Glutamatergic neuron (in vitro differentiated cells): ENCODE measurements at places on chromosomes 5 and 9.

DNA sequence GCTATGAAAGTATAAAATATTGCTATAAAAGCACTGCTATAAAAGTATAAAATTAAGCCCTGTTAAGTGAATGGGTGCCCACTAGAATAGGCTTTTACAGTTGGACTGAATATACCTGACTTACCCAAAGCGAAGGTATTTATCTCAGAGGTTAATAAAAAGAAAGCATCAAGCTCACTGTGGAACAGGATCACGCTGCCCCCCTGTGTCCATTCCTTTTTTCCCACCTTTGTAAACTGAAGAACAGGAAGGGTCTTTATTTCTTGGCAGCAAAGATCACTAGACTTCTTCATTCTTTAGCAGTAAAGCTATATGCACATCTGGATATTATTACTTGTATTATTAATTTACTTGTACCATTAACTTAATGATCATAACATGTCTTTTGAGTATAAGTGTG is 22.1 kb upstream of the PLPP6 start:
- peak; percentile 27 for DNase-seq

DNA sequence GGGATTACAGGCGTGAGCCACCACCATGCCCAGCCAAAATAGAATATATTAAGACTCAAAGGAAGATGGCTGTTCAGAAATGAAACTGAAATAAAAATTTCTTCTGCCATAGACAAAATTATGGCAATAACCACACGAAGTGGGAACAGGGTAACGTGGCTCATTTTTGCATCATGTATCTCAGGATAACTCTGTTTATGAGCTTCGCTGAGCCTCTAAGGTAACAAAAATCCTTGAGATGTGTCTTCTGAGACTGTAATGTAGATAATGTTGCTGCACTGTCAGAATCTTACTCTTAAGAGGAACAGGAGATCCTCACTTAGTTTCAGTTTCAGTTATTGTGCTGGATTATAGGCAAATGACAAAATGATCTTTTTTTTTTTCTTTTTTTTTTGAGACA is 153.8 kb downstream of the GOLPH3 start:
- no peak for DNase-seq

GRCh38 chr9:4301971-4302427 is 2.1 kb upstream of the GLIS3 start:
- DNase-seq, result no peak

DNA sequence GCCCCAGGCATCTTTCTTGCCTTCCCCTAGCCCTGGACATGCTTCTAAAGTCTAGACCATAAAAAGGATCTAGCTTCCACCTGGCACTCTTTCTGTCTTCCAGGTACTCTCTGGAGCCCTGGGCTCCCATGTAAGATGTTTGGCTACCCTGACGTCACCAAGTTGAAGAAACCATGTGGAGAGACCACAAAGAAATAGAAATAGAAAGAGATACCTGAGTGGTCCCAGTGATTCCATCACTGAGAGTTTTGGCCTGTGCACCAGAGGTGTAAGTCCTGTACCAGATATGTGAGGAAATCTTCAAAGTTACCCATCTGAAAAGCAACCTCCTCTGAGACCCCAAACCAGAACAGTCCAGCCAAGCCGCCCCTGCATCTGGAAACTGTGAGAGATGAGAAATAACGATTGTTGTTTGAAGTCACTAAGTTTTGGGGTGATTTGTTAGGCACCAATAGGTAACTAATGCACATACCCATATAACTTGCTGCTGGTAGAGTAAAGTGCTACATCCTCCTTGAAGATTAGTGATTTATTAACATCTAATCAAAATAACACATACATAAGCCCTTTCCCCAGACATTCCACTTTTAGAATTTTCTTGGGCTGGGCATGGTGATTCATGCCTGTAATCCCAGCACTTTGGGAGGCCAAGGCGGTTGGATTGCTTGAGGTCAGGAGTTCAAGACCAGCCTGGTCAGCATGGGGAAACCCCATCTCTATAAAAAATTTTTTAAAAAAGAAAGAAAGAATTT is 85.7 kb upstream of the LHFPL2 start:
- no peak for DNase-seq

DNA sequence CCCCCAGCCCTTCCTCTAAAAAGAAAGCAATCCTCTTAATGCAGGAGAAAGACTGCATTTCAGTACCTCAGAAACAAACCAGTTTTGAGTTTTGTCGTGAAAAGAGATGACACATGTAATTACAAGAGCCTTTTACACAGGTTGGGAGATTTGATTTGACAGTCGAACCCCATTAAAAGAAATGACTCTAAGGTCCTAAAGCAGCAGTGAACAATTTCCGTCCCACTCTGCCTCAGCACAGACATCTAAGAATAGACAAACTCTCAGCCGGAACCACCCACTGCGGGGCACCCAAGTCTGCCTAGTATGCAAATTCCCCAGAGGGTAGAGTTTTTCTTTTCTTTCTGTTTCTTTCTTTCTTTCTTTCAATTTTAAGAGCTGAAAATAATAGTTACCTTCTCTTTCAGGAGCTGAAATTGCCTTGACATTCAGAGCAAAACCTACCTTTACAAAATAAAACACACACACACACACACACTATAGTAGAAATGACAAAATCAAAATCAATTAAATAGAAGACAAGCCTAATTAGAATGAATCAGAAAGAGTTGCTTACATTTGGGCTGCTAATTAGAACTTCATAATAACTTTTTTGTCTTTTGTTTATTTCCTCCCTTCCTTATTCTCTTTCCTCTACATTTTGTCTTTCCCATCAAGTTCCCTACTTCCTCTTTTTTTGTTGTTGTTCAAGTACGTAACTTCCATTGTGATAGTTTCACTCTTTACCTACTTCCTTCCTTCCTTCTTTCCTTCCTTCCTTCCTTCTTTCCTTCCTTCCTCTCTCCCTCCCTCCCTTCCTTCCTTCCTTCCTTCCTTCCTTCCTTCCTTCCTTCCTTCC is 65.1 kb downstream of the BASP1 start:
- DNase-seq, result no peak

GRCh38 chr5:53431665-53432064 is 48.8 kb upstream of the FST start:
- DNase-seq, result no peak

GRCh38 chr5:25544652-25545249 is 900.0 kb upstream of the CDH10 start:
- peak; percentile 43 for DNase-seq

GRCh38 chr5:161095953-161096352 is 243.9 kb upstream of the ATP10B start:
- DNase-seq, result no peak

- DNase-seq, result peak; percentile 83
These were observed 2.0 kb downstream of the GADD45G start for GRCh38 chr9:89606624-89607311.

GRCh38 chr5:6069496-6070185 is 308.7 kb downstream of the MED10 start:
- DNase-seq, result no peak

GRCh38 chr9:33458444-33458843 is 11.1 kb upstream of the AQP3 start:
- no peak for DNase-seq

- no peak for DNase-seq
These were observed 238.1 kb downstream of the CETN3 start for GRCh38 chr5:90171466-90171865.

- no peak for DNase-seq
These were observed 17.2 kb downstream of the FBXW11 start for GRCh38 chr5:171989276-171989675.

GRCh38 chr5:91211997-91212713 is 171.0 kb downstream of the ARRDC3 start:
- no peak for DNase-seq

DNA sequence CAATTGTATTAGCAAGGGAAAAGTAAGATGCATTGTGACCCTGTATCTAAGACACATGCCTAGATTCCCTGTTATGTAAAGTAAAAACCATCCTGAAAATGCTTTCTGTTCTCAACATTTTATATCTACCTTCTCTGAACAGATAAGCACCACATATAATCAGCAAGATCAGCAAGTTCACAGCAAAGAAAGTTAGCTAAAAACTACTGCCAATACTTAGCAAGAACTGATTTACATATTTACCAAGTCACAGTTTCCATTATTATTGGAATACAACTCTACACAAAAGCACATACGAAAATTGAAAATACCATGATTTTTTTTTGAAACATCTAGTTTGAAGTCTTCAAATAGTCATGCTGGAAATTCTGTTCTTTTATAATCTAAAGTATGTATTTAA is 1118.1 kb downstream of the TAF11L14 start:
- no peak for DNase-seq

- no peak for DNase-seq
These were observed 77.5 kb downstream of the EHMT1 start for GRCh38 chr9:137696136-137696925.

DNA sequence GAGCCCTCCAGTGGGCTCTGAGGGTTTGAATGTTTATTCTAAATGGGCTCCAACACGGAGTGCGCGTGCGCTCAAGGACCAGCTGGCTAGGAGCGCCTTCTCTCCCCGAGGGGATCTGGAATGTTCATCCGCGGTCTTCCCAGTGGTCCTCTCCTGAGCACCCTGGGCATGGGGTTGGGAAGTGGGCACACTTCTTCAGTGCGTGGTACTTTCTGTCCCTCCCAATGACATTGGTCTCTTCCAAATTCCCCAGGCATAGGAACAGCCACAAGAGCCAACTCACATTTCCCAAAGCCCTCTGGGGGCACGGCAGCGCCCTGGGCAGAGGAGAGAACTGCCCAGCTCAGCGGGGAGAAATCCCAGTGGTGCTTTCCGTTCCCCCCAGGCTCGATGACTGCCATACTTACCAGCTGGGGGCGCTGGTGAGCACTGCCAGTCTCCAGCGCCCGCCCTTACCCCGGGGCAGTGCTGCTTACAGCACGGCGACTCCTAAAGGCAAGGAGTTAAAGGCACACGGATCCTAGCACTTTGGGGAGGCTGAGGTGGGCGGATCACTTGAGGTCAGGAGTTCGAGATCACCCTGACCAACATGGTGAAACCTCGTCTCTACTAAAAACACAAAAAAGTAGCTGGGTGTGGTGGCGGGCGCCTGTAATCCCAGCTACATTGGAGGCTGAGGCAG is 29.9 kb upstream of the OBP2B start:
- DNase-seq, result peak; percentile 63

DNA sequence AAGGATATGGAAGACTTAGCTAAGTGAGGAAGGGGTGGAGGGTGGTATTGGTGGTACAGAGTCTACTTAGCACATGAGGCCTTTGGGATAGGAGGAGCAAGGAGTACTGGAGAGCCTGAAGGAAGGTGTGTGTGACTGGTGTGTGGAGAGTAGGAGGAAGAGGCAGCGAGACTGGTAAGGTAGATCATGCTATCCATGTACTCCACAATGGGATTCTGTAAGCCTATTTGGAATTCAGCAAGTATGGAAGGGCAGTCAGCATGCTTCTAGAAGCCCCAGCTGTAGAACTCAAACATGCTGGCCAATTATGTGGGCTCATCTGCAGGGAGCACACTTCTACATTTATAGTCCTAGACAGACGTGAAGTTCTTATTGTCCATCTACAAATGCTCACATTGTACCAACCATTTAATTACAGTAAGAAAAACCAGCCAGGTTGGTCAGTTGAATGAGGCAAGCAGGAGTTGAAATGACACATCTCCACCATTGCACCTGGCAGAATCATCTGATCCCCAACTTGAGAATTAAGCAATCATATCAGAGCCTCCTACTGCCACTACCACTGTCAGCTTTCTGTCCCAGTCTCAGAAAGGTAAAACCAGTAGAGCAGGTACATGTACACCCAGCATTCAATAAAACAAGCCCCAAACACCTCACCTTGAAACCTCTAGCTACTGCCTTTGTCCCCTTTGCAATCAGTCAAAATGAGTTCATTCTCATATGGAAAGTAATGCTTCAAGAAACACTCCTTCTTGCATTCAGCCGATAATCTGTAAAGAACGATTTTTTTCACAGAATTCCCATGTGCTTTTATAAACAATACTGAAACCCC is 60.9 kb upstream of the GLRX start:
- no peak for DNase-seq

DNA sequence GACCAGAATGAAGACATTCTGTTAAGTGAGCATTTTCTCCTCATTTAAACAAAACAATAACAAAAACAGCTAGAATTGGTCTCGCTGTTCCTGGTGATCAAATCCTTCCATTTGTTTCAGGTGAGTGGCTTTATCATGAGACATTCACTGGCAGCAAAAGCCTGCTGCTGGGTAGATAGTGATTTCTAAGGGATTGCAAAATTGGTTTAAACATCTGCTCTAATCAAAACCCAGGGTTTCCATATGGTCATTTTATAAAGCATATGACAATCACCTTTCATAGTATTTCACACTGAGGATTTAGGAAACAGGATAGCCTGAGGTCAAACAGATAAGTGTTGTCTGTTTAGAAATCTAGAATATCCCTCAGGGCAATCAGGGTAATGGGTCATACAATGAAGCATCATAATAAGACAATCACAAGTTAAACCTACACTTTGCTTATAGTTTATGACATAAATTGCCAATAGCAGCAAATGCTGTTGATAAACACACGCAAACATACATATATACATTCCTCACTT is 769.6 kb upstream of the C9orf72 start:
- no peak for DNase-seq

- DNase-seq, result peak; percentile 16
These were observed 64.5 kb downstream of the PTPRD start for GRCh38 chr9:10548348-10548747.

DNA sequence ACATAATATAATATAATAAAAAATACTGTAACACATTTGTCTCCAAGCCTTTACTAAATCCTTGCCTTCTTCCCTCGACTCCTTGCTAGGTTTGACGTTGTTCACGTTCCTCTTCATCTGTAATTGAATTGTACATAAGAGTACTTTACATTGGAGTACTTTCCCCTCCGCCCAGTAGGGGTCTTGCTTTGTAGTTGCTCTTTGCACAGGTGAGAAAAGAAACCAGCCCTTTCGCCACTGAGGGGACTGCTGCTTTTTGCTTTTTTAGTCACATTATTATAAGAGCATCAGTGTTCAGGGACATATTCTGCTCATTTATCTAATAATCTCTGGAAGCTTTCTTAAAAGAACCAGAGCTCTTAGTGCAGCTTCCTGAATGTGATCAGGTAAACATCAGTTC is 115.0 kb downstream of the CETN3 start:
- DNase-seq, result no peak

GRCh38 chr9:29004988-29005387 is 1431.7 kb upstream of the C9orf72 start:
- DNase-seq, result no peak

GRCh38 chr5:147759441-147759840 is 23.1 kb downstream of the JAKMIP2 start:
- DNase-seq, result no peak

DNA sequence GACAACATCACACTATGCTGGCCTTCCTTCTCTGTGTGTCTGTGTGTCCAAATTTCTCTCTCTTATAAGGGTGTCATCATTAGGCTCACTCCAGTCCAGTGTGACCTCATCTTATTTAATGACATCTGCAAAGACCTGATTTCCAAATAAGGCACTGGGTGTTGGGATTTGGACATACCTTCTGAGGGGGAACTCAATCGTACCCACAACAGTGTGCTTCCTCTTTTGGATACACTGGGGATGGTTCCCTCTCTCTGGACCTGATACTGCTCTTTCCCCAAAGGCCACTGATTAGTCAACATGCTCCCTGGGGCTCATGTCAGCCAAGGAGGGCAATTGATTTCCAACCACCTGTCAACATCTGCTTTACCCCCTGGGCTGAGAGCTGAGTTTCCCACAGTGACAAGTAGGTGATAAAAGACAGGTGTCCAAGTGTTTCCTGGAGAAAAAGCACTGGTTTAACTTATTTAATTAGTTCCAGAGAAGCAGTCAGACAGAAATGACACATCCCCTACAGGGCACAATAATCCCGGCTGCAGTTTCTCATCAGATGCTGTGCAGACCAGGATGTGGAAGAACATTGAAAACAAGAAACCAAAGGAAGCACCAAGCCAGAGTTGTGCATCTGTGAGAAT is 17.8 kb upstream of the CEP72 start:
- no peak for DNase-seq
